Naive B cell (primary cell): ENCODE measurements at places on chromosomes 3 and 15. TPM values are rescaled to one million over a fixed set of nuclear protein-coding genes. Genes with fewer than 3 reads are reported as not detected.

Gene ACTRT3
- not detected for polyA plus RNA-seq

Gene SHC4
- polyA plus RNA-seq, result not detected

Gene CMTM8
- polyA plus RNA-seq, result 0.46 TPM

DNA sequence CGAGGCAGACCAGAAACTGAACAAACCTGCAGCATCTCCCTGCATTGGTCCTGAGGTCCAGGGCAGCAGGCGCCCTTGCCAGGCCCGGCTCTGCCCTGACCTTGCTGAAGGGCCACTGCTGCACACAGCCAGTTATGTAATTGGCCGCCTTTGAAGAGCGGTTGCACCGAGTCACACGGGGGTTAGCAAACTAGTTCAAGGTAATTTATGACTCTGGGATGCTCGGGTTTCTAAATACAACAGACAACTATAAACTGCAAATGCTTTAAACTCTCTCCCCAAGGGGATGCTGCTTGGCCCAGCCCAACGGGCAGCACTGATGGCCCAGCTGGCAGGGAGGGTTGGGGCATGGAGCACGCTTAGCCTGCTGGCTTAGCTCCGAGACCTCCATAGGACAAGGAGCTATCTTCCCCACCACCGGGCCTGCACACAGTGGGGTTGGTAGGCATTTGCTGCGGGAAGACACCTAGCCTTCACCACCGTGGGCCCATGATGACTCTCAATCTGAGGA lies 60.3 kb upstream of the IQSEC1 start:
- H3K36me3 ChIP-seq, result no peaks in the 10 kb centered on the region
- no peak overlapping the region for H3K27ac ChIP-seq
- H3K4me1 ChIP-seq, result no peaks in the 10 kb centered on the region
- no peak for DNase-seq
- peaks cover 48% of the 10 kb centered on the region for H3K27me3 ChIP-seq
- H3K4me3 ChIP-seq, result no peak overlapping the region

DNA sequence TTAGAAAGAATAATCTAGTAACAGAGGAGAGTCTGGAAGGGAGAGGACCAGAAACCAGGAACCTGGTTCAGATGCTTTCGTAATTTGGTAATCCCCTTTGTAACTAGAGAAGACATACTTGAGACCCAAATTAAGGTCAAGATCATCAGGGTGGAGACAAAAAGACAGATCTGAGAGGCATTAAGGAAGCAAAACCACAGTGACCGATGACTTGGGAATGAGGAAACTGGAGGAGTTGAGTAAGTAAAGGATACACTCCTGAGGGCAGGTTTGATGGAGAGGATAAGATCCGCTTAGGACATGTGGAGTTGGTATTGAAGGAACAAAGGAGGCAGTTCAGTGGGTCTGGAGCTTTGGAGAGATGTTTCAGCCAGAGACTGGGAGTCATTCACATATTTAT lies 23.6 kb upstream of the BCL2A1 start:
- H3K36me3 ChIP-seq, result peaks cover 1% of the 10 kb centered on the region
- H3K27me3 ChIP-seq, result no peaks in the 10 kb centered on the region
- no peak overlapping the region for H3K27ac ChIP-seq
- no peak overlapping the region for H3K4me3 ChIP-seq

DNA sequence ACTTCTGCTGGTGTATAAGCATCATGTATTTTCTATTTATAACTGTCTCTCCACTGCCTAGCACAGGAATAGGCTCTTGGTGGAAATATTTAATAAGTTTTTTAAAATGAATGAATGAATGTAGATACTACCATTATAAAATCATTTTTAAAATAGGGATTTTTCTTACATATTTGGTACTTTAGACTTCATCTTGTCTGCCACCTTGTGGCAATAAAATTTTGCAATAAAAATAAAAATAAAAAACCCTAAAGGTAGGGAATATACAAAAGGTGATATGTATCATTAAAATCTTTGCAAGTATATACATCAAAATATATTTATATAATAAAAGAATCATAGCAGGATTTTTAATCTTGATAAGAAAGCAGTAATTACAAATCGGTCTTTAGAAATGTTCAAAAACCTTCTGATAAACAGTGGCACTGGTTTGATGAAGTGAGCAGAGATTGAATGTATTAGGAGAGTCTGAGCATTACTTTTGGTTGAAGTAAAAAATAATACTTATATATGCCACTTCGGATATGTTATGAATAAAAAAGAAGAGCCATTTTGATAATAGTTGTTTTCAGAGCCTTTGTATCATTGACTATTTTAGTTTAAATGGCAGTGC lies 95.2 kb downstream of the SPATA16 start:
- H3K27me3 ChIP-seq, result no peaks in the 10 kb centered on the region
- H3K27ac ChIP-seq, result no peak overlapping the region
- no peaks in the 10 kb centered on the region for H3K36me3 ChIP-seq
- no peak overlapping the region for H3K4me3 ChIP-seq

DNA sequence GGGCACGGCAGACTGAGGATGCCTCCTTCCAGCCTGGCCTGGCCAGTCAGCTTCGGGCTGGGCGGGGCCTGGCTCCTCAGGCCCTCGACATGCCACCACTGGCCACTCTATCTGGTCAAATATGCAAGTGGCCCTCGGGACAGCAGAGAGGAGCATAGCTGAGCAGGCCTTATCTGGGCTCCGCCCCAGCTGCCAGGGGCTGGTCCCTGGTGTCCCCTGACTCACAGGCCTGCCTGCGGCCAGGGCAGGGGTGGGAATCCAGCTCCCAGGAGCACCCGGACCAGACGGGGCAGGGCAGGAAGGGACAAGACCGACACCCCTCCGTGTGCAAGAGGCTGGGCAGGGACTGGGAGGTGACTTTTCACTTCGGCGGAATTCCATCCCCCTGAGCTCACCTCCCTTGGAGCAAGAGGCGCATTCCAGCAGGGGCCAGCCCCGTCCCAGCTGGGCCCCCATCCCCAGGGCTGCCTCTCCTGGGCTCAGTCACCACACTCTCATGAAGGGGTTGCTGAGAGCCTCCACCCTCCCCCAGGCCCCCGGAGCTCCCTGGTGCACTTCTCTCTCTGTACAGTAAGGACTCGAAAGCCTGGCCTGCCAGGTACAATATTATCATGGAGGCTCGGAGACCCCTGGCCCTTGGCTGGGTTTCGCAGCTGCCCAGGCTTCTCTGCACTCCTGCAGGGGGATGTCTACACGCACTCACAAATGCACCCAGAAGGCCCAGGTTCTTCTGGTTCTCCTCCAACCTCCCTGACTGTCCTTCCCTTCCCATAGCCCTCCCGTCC lies 29.5 kb downstream of the WNT7A start:
- no peak overlapping the region for H3K4me3 ChIP-seq
- H3K36me3 ChIP-seq, result no peaks in the 10 kb centered on the region
- H3K27me3 ChIP-seq, result peaks cover 9% of the 10 kb centered on the region
- H3K27ac ChIP-seq, result no peak overlapping the region

- no peak overlapping the region for H3K27ac ChIP-seq
- H3K27me3 ChIP-seq, result no peaks in the 10 kb centered on the region
- no peak for DNase-seq
- no peak overlapping the region for H3K4me3 ChIP-seq
These were observed 37.2 kb downstream of the MYO5A start for GRCh38 chr15:52491472-52491871.

DNA sequence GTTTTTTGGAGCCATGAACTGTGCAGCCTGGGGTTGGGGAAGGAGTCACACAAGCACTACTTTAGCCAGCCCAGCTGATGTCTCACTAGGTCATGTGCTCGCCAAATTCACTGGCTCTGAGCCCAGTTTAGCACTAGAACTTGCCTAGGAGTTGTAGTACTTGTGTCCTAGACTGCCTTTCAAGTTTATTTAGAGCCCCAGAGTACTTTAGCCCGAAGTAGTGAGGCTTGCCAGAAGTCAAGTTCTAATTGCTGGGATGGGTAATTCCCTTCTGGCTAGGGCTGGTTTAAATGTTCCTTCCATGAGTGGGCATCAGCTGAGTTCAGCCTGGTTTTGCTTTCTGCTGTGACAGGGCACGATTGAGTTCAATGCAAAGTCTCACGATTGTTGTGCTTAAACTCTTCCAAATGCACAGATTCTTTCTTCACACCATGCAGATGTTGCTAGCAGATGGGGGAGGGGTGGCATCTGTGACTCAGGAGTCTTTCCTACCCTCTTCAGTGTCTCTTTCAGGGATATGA lies 228.2 kb upstream of the ZPLD1 start:
- DNase-seq, result no peak
- H3K27ac ChIP-seq, result no peak overlapping the region
- peaks cover 8% of the 10 kb centered on the region for H3K36me3 ChIP-seq
- peaks cover 9% of the 10 kb centered on the region for H3K27me3 ChIP-seq
- no peak overlapping the region for H3K4me3 ChIP-seq

DNA sequence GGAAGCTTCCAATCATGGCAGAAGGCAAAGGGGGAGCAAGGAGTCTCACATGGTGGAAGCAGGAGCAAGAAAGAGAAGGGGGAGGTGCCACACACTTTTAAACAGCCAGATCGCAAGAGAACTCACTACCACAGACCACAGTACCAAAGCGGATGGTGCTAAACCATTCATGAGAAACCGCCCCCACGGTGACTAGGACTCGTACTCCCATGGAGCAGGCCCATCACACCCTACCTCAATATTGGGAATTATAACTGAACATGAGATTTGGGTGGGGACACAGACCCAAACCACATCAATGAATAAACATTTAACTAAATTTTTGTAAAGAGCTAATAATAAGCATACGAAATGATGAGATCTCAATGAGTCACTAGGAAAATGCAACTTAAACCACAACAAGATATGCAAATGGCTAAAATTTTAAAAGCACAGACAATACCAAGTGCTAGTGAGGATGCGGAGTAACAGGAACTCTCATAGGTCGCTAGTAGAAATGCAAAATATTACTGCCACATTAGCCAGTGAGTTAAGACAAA lies 10.0 kb downstream of the MRPS25 start:
- peaks cover 44% of the 10 kb centered on the region for H3K4me1 ChIP-seq
- H3K36me3 ChIP-seq, result peaks cover 14% of the 10 kb centered on the region
- peak overlapping the region; percentile 14 for H3K27ac ChIP-seq
- DNase-seq, result peak; percentile 49
- H3K4me3 ChIP-seq, result peak overlapping the region; percentile 77
